ENCODE measurements at places on chromosomes 1 and 21.

- DNase-seq, result no peak
These were observed 110.1 kb upstream of the RUNX3 start for GRCh38 chr1:25040122-25040685.

DNA sequence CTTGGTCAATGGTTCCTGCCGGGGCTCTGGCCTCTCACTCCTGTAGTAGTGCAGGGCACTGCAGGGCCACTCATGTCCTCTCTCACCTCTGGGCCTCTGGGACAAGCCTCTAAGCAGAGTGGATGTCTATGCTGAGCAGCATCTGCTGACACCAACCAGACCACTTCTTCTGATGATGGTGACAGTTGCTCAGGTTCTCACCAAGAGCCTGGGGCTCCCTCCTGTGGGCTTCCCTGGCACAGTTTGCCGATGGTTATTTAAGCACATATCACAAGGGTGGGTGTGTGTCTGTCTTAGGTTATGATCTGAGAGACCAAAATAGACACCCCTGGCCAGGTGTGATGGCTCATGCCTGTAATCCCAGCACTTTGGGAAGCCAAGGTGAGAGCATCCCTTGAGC, 17.4 kb upstream of the GPR137B start:
- DNase-seq, result no peak

- no peak for DNase-seq
These were observed 438.5 kb upstream of the PLXNA2 start for GRCh38 chr1:208682664-208683013.

DNA sequence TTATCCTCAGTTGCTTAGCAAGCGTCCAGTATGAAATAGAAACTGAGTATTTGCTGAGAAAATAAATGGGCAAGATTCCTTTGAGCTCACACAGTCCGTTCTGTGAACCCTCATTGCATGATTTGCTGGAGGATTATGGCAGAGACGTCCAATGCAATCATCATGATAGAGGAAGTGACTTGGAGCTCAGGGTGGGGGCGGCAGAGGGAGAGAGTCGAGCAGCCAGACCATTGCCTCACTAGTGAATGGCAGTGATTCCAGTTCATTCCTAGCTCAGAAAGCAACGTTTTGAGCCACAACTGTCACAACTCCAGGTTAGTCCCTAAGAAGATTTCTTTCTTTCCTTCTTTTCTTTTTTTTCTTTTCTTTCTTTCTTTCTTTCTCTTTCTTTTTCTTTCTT, 27.5 kb upstream of the COL9A2 start:
- no peak for DNase-seq

- no peak for DNase-seq
These were observed 62.6 kb upstream of the RPL11 start for GRCh38 chr1:23628951-23629387.

GRCh38 chr1:231107600-231108326, 54.1 kb upstream of the TRIM67 start:
- DNase-seq, result no peak

DNA sequence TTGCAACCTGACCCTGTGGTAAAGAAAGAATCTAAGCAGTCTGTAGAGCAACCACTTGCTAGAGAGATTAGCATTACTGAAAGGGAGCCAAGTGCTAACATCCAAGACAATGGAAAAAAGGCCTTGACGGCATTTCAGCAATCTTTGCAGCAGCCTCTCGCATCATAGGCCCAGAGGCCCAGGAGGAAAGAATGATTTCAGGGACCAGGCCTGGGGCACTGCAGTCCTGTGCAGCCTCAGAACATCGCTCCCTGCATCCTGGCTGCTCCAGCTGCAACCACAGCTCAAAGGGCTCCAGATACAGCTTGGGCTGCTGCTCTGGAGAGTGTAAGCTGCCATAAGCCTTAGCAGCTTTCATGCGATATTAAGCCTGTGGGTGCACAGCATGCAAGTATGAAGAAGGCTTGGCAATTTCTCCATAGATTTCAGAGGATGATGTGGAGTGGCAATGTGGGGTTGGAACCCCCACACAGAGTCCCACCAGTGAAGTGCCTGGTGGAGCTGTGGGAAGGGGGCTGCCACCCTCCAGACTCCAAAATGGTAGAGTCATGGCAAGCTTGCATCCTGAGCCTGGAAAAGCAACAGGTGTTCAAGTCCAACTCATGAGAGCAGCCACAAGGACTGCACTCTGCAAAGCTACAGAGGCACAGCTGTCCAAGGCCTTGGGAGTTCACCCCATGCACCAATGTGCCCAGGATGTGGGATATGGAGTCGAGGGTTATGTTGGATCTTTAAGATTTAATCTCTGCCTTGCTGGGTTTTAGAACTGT, 110.6 kb upstream of the HMGB4 start:
- no peak for DNase-seq
